Right kidney (tissue), 9 donors: ENCODE measurements at places on chromosomes 11 and 22.

GRCh38 chr22:30132290-30132996 is 52.2 kb downstream of the HORMAD2 start:
- DNase-seq: no peak

- no peak for DNase-seq
Observed at GRCh38 chr11:110339456-110340250, 43.2 kb upstream of the RDX start.

GRCh38 chr11:71936825-71937224 is 8.0 kb downstream of the RNF121 start:
- DNase-seq: no peak

DNA sequence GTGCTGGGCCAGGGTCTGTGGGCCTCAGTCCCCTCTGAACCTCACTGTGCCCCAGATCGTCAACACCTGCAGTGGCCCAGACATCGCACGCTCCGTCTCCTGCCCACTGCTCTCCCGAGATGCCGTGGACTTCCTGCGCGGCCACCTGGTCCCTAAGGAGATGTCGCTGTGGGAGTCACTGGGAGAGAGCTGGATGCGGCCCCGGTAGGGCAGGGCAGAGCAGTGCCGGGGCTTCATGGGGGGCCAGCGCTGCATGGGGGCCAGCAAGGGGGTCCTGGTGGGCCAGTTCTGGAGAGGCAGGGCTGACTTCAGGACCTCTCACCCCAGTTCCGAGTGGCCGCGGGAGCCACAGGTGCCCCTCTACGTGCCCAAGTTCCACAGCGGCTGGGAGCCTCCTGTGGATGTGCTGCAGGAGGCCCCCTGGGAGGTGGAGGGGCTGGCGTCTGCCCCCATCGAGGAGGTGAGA is 16.3 kb downstream of the EPS8L2 start:
- peak; percentile 37 for DNase-seq

- no peak for DNase-seq
Observed at GRCh38 chr11:68940651-68941323, 37.1 kb downstream of the IGHMBP2 start.

GRCh38 chr11:121766991-121767390 is 314.2 kb upstream of the SORL1-AS1 start:
- DNase-seq: no peak

DNA sequence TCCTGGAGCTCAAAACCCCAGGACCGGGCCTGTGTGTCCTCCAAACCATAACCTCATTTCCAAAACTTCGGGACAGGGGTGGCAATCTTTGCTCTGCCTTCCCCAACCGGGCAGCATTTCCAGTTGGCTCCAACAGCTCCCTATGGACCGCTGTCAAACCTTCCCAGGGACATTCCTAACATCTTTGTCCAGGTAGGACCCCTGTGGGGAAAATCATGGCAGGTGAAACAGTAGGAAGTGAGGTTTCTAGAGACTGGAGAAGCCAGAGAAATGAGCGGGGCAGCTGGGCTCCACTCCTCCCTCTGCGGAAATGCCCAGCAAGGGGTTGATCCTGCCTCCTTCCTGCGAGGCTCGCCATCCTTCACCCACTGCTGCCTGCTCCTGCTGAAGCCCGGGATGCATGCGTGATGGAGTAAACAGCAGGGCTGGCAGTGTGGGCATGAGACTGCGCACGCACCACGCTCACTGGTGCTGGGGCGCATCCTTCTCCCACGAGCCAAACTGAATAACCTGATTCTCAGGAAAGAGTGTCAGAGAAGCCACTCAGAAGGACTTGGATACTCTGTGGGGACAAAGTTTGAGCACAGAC is 136.4 kb downstream of the BUD13 start:
- no peak for DNase-seq

GRCh38 chr11:72721689-72722049 is 30.5 kb downstream of the ARAP1 start:
- DNase-seq: peak; percentile 85

DNA sequence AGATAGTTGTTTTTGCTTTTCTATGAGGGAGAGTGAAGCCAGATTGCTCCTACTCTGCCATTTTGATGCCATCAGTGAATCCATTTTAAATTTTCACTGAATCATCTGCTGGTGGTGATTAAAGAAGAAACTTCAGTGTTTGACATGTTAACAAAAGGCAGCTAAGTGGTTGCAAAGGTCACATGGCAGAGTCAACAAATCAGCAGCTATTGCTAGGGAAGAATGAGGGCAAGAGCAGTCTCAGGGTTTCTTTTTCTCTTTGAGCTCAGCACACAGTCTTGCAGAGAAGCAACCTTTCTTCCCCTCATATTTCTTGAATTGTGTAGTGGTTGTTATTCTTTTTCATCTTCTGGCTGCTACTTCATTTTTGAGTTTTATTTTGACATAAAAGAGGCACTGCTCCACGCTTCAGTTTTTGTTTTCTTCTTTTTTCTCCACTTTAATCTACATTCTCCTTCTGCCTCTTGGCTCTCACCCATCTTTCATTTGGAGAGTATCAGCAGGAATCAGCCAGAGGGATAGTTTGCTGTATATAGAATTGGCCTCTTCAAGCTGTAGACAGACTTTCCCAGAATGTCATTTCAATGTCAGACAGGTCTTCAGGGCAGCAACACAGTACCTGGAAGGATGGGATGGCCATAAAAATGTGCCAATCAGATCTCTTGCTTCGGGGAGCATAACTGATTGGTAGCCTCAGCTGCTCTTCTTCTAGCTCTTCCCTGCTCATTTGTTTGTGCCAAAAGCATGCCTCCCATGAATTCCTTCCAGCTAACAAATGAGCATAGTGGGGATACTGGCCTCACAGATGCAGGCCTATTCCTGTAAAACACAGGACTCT is 153.9 kb downstream of the TRPC6 start:
- DNase-seq: no peak

DNA sequence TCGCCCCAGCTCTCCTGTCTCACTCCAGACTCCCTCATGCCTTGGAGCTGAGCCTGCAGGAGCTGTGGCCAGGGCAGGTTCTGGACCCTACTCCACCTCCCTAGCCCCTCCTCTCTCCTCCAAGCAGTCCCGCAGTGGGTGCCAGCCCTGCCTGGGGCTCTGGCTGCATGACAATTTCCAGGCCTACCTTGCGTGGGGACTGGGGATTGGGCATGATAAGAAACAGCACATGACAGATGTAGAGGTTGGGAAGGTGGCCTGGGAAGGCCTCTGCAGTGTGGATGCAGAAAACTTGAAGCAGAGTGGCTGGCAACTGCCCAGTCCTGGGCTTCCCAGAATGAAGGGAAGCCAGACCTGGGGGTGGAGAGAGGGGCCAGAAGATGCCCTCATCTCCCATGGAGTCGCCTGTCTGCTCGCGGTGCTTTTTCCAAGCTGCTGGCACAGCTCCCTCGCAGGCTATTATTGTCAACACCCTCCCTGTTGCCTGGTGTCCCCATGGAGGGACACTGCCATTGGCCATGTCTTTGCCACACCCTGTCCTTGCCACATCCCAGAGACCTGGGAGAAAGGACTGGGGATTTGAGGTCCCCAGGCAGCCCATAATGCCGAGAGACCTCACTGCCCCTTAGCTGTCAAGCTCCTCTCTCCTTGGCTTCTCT is 48.9 kb upstream of the CDON start:
- DNase-seq: no peak

- no peak for DNase-seq
Observed at GRCh38 chr22:23388517-23388890, 191.6 kb downstream of the IGLL1 start.

DNA sequence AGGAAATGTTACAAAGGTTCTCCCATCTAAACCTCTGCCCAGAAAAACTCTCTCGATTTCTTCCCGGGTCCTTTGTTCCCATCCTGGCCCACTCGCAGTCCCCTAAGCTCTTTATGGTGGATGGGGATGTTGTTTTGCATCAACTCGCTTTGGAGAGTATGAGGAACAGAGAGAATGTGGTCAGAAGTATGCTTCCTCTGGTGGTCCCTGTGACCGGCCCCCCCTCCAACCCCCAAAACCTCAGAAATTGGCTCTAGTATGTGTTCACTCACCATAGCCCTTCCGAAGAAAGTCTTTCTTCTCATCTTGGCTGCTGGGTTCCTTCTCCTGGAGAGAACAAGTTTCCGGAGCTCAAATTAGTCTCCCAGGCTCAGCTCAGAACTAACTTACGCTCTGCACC is 54.4 kb downstream of the GRAMD1B start:
- no peak for DNase-seq

- DNase-seq: no peak
Observed at GRCh38 chr11:19499999-19500398, 212.6 kb upstream of the NAV2 start.

DNA sequence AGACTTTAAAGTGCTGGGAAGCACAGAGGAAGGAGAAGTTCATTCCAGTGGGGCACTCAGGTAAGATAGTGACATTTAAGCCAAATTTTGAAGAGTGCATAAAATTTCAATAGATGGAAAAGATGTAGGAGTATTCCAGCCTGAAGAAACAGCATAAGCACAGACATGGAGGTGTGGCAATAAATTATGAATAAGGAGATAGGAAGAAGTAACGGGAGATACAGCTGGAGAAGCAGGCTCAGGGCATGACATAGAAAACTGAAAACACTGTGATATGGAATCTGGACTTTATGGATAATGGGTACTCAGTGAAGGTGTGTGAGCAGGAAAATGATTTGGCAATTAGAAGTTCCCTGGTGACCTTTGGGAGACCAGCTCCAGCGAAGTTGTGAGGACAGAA is 33.3 kb downstream of the P4HA3 start:
- DNase-seq: no peak

DNA sequence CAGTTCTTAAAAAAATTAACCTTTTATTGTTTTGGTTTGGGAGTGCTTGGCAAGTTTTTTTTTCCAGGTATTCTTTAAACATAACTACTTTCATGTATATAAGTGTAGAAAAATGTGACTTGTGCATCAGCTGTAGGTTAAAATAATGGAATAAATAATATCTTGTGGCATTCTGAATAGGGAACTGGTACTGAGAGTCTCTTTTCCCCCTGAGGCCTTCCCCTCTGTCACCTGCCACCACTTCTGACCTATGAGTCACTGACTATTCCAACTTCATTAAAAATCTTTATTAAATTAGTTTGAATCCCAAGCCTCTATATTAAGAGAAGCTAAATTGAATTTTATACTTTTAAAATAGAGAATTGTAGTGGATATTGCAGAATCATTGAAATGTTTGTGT is 805.7 kb downstream of the METTL15 start:
- DNase-seq: no peak

DNA sequence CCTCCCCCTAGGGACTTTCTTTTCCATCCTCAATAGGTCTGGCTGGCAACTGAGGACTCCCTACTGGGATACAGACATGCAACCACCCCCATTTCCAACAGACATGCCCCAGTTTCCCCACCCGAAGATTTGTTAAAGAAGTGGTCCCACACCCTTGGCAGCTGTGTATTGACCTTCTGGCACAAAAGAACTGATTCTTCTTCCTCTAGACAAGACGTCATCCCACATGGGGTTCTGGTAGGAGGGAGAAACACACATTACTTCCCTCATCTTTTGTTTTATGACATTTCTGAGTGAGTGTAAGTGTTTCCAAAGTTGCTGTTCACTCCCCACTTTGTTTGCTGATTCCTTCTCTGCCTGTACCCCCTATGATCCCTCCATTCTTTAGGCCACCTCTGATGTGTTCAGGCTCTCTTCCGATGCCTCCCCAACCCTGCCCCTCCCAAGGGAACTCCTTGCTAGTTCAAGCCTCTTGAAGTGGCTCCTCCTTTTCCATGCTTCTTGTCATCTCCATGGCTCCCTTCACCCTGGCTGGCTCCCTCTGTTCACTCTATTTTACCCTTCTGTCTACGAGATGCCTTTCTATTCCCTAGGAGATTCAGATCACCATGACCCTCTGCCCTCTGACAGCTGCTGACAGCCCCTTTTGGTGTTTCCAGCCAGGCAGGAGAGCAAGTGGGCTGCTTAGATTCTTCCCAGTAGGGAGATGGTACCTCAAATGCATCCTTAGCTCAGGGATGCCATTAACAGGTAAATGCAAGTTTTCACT is 4.3 kb downstream of the KIRREL3 start:
- no peak for DNase-seq

- no peak for DNase-seq
Observed at GRCh38 chr11:116989184-116989583, 109.0 kb downstream of the SIK3 start.

- no peak for DNase-seq
Observed at GRCh38 chr11:8271106-8271886, 7.6 kb upstream of the LMO1 start.

DNA sequence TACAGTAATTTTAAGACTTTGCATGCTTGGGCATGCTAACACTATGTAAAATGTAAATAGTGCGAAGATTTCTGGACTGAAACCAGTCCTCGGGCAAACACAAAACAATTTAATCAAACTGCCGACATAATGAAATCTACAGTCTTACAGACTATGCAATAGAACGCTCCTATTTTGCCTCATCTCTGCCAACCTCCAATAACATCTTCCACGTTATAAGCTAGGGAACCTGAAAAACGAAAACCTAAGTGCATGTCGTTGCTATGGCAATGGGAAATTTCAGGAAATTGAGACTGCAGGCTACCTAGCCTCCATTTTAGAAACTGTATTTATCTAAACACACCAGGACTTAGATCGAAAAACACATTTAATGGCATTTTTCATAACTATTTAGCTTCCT is 1.1 kb downstream of the CSTF3 start:
- DNase-seq: peak; percentile 38

DNA sequence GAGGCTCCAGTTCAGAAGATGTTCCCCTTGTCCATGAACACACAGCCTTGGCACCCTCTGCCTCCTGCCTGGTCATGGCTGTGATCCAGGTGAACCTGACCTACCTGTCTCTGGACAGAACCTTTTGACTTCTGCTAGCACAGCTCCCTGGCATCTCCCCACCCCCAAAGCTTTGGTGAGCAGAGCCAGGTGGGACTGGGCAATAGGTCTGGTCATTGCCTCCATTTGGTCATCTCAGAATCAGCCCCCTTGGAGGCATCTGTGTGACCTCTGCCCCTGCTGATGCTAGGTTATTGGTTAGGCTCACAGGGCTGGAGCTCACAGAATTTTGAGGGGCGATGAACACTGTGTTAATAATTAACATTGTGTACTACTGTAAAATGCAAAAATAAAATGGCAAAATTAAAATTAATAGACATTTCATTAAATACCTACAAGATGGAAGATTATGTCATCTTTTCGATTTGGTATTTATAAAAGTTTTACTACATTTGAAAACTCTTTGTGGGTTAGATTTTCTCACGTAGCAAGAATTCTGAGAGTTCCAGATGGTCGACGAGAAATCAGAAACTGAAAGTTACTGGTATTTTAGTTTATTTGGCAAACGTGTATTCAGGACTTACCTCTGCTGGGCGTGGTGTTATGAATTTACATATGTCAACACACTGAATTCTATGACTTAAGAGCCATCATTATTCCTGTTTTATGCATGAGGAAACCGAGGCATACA is 8.3 kb upstream of the KIAA0930 start:
- DNase-seq: no peak

DNA sequence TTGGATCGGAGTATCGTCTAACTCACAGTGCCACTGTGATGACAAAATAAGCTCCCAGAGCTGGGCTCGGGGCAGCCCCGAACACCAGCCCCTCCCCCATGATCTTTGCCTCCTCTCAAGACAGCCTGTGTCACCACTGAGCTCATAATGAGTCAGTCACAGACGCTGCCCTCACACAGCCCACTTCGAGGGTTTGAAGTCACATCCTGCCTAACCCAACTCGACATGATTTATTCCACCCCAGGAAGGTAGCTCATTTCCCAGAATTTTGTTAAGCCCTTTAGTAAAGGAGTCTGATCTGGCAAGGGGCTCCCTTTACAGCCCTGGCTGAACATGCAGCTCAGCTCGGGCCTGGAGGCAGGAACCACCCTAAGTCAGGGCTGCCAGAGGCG is 22.8 kb downstream of the MYH9 start:
- DNase-seq: no peak
